ENCODE measurements at places on chromosomes 12 and 14.

DNA sequence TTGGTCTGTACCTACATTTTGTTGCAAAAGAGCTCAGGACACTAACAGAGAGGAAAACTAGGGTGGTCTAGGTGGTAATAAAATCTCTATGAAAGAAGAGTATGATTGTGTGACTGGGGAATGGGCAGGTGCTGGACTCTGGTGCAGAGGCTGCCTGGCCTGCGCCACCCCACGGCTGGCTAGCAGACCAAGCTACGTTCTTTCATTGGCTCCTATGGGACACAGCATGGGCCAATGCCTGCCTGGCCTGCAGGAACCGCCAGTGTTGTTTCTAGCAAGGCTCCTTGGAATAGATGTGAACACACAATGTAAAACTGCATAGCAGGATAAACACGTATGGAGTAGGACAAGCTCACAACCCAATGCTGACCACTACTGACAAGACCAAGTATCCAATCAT lies 51.7 kb upstream of the CORO1C start:
- no peaks in the 10 kb centered on the region for H3K27me3 ChIP-seq
- no peaks in the 10 kb centered on the region for H3K36me3 ChIP-seq
- H3K27ac ChIP-seq: no peak overlapping the region

DNA sequence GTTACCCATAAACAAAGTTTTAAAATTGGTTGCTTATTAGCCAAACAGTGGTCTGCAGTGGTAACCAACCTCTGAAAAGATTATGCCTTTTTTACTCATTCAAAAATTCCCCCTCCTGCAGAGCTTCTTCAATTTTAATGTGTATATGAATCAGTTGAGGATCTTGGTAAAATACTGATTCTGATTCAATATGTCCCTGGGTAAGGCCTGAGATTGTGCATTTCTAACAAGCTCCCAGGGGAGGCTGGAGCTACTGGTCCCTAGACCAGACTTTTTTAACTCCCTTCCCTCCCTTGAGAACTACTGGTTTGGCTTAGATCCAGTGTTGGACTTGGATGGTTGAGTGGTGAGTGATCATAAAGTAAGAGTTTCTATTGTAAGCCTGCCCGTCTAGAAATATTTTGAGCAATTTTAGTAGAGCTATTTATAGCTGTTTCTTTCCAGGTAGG lies 90.2 kb downstream of the FUT8 start:
- no peak overlapping the region for H3K27ac ChIP-seq
- H3K4me1 ChIP-seq: no peaks in the 10 kb centered on the region
- H3K36me3 ChIP-seq: no peaks in the 10 kb centered on the region
- DNase-seq: no peak

GRCh38 chr14:65371784-65372183 lies 40.7 kb upstream of the FUT8 start:
- H3K27ac ChIP-seq: no peak overlapping the region
- no peak overlapping the region for H3K4me3 ChIP-seq
- no peak for DNase-seq

GRCh38 chr14:98937712-98938505 lies 334.1 kb downstream of the BCL11B start:
- no peaks in the 10 kb centered on the region for H3K27me3 ChIP-seq
- H3K36me3 ChIP-seq: no peaks in the 10 kb centered on the region
- no peak overlapping the region for H3K27ac ChIP-seq
- no peak for DNase-seq

DNA sequence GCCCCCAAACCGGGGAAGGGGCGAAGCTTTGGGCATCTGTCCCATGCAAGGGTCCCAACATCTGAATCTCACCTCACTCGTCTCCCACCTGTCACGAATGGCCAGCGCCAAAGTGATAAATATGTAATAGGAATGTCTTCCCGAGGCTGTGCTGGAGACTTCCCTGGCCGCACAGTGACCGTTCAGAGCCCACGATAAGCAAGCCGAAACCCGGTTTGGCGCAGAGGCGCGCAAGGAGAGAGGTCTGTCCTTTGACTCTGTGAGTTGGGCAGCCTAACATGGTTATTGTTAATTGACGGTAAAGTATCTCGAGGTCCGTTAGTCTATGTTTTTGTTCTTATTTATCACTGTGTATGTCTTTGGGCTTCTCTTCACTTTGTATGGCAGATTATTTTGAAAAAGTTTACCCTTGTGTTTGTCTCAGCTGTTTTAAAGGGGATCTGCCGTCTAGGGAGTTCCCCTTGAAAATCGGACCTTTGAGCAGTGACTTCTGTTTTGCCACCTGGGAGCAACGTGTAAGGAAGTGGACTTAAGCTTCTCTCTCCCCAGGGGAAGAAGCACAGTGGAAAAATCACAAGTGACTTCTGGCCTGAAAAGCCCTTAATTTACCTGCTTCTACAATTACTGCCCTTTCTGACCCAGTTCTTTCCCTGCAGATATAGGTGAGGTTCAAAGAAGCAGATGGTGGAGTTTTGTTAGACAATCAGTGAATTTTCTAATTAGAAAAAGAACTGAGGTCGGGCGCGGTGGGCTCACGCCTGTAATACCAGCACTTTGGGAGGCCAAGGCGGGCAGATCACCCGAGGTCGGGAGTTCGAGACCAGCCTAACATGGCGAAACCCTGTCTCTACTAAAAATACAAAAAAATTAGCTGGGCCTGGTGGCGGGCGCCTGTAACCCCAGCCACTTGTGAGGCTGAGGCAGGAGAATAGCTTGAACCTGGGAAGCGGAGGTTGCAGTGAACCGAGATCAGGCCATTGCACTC lies 1.1 kb upstream of the TM9SF1 start:
- no peaks in the 10 kb centered on the region for H3K27me3 ChIP-seq
- no peaks in the 10 kb centered on the region for H3K36me3 ChIP-seq
- peaks cover 6% of the 10 kb centered on the region for H3K4me1 ChIP-seq
- peak; percentile 43 for DNase-seq

DNA sequence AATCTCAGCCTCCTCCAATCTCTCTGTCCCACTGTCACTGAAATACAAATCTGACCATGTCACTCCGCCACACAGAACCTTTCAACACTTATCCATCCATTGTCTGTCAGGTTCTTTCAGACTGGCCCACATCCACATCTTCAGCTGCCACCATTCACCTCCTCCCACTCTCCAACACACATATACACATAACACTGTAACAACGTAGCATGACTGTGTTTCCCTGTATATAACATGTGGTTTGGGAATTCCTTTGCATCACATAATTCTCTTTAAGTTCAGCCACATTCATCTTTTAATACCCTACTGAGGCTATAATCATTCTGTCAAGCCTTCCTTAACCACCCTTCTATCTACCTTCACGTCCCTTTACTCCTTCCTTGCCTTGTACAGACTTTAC lies 99.2 kb downstream of the PPP2R5E start:
- no peak overlapping the region for H3K27ac ChIP-seq
- no peaks in the 10 kb centered on the region for H3K4me1 ChIP-seq
- no peaks in the 10 kb centered on the region for H3K36me3 ChIP-seq
- no peak overlapping the region for H3K4me3 ChIP-seq
